ENCODE measurements at places on chromosomes 16 and 17.
A peak's percentile ranks its signal among the peaks of the same experiment; 100 is the strongest.

DNA sequence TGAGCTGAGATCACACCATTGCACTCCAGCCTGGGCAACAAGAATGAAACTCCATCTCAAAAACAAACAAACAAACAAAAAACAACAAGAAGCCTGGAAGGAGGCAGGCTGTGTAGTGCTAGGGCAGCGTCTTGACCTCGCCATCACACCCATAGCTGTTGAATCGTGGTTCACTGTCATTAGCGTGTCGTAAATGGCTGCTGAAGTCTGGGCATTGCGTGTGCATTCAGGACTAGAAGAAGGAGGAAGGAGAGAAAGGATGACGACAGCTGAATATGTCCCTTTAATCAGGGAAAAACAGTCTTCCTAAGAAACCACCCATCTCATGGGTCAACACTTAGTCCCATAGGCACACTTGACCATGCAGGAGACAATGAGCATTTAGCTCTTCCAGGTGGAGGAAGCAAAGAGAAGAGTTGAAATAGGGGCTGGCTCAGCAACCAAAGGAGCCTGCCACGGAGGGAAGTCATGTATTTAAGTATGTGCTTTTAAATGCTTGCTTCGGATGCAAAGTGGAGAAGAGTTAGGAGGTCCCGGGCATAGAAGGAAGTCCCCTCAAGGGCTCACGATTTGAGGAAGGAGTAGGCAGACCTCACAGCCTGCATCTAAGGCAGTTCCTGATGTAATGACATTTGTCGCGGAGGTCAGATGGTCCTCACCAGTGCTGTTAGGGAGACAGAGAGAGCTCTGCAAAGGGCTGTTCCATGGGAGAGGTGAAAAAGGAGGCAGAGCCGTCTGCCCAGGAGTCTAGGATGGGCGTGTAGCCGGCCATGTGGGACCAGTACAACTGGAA lies 8.8 kb downstream of the PRSS22 start:
- DNase-seq, result no peak

DNA sequence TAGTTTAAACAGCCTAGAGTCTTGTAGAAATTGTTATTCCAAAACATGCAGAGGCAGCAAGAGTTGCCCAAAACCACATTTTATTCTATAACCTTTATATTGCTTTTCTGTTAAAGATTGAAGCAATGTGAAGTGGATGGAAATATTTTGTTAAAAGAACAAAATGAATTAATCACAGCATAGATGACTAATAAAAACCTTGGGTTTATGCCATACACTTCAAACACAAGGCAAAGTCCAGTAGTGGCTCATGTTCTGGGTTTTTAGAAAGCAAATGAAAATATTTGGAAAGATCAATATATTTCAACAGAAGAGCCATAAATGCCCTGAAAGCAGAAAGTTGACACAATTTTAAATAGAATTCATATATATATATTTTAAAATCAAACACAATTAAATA lies 36.7 kb upstream of the ULK2 start:
- no peak for DNase-seq

DNA sequence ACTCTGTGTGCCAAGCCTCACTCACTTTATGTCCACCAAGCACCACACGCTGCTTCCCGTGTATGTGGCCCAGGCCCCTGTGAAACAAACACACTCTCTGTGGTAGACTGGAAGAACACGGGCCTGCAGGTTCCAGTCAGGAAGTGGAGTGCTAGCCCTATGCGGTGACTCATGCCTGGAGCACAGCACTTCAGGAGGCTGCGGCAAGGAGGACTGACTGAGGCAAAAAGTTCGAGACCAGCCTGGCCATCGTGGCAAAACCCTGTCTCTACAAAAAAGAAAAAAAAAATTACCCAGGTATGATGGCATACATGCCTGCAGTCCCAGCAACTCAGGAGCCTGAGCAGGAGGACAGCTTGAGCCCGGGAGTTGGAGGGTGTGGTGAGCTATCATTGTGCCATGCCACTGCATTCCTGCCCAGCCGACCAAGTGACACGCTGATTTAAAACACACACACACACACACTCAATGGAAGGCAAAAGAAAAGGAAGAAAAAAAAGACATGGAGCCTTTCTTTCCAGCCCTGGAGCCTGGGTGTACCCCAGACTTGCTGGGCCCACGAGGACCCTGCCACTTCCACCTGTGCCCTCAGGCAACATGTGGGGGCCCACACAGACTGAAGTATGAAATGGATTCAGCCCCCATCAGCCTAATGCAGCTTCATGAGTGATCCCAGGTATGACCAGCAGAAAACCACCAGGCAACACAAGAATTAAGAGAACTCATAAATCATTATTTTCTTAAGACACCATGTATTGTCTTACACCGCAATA lies 126.6 kb downstream of the ANKRD11 start:
- DNase-seq, result peak; percentile 48

GRCh38 chr17:58630883-58631522 lies 60.8 kb downstream of the TEX14 start:
- DNase-seq, result no peak

- DNase-seq, result no peak
Measured at GRCh38 chr17:76234354-76234679, 6.0 kb downstream of the RNF157 start.

DNA sequence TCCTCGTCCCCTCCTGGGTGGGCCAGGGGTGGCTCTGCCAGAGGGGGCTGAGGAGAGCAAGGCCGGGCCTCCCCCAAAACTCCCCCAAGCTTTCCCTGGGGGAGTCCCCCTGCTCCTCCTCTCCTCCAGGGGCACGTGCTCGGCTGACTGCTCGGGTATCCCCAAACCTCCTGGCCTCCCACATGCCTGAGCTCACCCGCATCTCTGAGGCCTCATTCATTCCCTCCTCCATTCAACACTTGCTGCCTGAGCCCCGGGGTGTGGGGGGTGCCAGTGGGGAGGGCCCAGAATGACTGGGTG lies 83.1 kb downstream of the RTN4RL1 start:
- no peak for DNase-seq

DNA sequence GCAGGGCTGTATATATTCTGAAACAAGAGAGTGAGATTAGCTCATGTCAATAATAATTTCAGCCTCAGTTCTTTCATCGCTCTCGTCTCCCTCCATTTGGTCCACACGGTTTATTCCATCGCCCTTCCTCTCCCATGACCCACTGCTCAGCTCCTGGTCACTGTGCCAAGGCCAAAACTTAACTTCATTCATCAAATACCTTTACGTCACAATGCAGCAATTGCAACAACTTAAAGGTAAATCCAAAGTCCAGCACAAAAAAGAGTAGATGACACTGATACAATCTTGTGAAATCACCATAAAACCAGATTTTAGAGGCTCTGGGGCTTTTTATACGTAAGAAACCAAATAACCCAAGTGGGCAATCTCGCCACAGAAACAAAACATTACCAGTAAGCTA lies 72.0 kb downstream of the ANKRD11 start:
- DNase-seq, result no peak

- DNase-seq, result no peak
Measured at GRCh38 chr17:80504686-80505413, 28.4 kb upstream of the NPTX1 start.

DNA sequence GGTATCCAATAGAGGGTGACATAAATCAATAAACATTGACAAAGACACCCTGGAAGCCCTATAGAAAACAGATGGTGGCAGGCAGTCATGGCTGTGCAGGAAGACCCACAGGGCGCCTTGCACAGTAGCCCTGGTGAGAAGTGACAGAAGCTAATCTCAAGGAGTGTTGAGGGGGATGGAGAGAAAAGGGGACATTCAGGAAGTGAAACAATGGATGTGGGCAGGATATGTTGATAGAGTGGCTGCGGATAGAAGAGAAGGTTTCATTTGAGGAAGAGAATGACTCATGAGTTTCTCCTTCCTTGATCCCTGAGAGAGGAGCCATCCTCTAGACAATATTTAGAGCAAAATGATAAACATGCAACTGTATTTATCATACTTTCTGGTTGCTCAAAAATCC lies 468.8 kb upstream of the HSBP1 start:
- DNase-seq, result no peak

DNA sequence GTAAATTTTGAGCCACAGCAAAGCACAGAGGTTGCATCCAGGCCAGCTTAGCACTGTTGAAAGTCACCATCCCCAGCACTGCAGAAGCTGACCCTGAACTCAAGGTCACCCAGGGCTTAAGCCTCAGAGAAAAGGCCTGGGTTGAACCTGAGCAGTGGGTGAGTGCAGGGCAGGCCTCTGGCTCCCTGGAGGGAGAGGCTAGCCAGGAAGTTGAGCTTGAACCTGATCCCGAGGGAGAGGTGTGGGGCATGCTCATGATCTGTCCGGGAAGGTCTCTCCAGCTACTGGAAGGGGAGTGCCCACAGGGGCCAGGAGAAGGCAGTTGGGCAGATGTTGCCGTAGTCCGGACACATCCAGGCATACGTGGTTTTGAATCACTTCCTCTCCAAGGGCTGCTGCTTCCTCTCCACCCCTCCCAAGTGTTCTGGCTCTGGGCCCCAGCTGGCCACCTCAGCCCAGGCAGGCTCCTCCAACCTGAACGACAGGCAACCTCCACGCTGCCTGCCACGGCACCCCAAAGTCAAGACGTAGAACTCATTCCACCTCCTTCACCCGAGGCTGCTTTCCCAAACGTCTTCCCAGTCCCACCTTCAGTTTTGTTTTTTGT lies 18.4 kb downstream of the CARHSP1 start:
- DNase-seq, result no peak

GRCh38 chr17:62753562-62753961 lies 54.6 kb downstream of the MARCHF10 start:
- DNase-seq, result no peak

GRCh38 chr17:79420318-79421243 lies 190.3 kb downstream of the RBFOX3 start:
- DNase-seq, result peak; percentile 23

GRCh38 chr17:80414803-80415625 lies at the start of gene ENDOV:
TSS of gene ENDOV (plus strand) at chr17:80415167. CDS start at chr17:80415195, 28 bp downstream.
- DNase-seq, result peak; percentile 93

- no peak for DNase-seq
Measured at GRCh38 chr17:47791025-47791424, 30.6 kb downstream of the OSBPL7 start.

GRCh38 chr16:79605999-79606398 lies 5.5 kb upstream of the MAF start:
- peak; percentile 5 for DNase-seq

DNA sequence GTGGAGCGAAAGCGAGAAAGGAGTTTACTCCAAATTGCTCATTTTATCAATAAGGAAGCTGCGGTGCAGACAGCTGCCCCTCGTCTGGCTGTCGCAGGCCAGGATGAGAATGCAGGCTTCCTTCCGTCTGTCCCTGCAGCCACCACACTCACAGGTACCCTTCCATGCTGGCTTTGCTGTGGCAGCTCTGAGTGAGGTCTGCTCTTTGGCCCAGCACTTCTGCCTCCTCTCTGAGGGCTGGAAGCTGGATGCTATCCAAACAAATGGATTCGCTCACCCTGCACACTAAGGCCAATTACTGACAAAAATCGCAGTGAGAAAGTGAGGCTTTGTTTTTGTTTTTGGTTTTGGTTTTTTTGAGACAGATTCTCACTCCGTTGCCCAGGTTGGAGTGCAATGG lies 7.0 kb downstream of the ARMC7 start:
- DNase-seq, result no peak

GRCh38 chr16:89200850-89201411 lies 594 bp upstream of the SLC22A31 start:
- DNase-seq, result no peak

DNA sequence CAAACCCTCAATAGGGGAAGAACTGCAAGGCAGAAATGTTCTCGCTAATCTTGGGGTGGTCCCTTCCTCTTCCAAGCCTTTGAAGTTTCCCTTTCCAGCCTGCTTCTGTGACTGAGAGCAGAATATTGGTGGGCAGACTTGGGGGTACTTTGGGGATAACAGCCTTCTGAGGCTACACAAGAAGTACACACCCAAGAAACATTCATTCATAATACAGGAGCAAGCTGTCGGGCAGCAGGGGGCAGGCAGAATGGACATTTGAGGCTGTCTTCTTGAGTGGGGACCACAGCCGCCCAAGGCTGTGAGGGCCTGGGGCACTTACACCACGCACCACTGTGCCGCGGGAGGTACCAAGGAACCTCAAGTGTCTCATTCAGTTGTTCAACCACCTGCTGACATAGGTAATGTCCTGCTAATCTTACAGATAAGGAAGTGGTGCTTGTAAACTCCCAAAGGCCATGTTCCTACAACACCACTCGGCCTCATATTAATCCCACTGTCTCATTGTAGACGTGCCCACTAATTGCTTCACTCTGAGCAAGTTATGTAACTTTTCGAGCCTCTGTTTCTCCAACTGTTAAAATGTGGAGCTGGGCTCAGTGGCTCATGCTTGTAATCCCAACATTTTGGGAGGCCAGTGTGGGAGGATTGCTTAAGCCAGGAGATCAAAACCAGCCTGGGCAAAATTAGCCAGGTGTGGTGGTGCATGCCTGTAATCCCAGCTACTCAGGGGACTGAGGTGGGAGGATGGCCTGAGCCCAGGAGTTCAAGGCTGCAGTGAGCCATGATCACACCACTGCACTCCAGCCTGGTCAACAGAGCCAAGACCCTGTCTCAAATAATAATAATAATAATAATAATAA lies 2.5 kb upstream of the MRPS23 start:
- DNase-seq, result no peak

DNA sequence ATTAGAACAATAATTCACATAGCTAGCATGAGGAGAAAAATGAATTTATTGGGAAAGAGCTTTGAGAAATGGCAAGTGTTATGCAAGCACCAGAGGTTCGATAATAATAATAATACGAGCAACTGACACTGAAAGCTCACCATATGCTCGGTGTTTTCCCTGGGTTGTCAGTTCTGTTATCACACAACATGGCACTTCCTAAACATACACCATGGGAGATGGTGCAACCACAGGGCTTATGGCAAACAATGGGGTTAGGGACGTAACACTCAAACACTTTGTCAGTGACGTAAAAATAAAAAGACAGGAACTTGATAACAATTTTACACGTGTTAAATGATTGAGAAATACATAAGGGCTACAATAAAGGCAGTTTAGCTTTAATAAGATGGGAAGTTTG lies 23.7 kb downstream of the OR1D5 start:
- peak; percentile 6 for DNase-seq

- no peak for DNase-seq
Measured at GRCh38 chr17:80676096-80676466, 131.4 kb downstream of the RPTOR start.

- DNase-seq, result no peak
Measured at GRCh38 chr17:70084476-70084875, 9.5 kb downstream of the KCNJ16 start.

DNA sequence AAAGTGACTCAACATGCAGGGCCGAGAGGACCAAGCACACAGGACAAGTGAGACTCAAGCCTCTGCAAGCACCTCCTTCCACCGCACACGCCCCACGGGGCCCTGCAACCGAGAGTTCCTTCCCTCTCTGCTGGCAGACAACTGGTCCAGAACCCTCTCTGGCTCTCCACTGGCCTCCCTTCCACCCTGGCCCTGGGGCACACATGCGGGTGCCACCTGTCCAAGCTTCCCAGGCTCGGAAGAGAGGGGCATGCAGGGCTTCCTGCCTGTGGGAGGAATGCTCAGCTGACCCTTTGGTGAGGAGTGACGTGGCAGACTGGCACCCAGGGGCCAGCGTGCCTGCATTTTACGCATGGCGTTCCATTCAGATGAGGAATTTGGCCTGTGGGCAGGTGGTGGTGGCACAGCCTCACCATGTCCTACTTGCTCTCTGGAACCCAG lies 59.8 kb downstream of the PIPOX start:
- DNase-seq, result no peak

All from hematopoietic multipotent progenitor cell treated with erythropoietin and hydrocortisone succinate and interleukin-3 and kit ligand, for 8 days (in vitro differentiated cells).